ENCODE measurements at places on chromosomes 3 and 15. TPM values are rescaled to one million over a fixed set of nuclear protein-coding genes. Genes with fewer than 3 reads are reported as not detected.

DNA sequence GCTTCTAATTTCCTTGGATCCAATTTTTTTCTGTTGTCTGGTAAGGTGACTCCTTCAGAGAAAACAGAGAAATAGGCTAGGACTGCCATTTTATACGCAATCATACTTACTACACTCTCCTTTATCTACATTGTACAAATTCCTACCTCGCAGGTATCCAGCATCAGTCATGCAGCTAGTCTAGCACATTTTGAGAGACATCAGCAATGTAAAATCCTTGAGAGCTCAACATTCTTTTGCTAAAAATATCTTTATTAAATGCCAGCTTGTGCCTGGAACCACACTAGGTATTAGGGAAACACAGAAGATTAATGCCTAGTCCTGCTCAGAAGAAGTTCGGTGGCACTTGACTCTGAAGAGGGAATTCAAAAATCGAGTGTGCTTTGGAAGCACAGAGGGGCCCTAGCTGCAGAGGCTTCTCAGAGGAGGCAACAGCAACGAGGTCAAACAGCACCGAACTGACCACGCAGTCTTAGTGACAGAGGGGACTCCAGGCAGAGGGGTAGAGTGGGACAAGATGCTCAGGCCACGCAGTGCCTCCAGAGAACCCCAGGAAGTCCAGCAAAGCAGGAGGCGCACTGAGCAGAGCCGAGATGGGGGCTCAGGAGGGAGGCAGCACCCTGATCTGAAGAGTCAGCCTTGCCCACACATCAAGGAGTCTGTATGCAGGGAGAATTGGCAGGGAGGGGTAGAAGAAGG, 3.5 kb downstream of the FAM174B start:
- no peak for DNase-seq

DNA sequence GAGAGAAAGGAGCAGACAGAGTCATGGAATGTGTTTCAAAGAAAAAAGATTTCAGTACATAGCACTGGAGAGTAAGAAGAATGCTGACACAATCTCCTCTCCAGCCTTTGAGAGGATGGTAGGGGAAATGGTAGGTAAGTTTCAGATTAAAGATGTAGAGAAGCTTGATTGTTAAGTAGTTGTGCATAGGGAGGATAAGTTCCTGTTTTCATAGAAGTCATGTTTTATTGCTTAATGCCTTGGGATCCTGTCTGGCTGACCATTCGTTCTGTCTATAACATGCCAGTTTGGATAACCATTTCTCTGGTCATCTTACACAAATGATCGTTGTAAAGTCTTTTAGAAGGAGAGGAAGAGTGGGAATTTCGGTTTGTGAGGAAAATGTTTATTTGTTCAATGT, 95.7 kb upstream of the IGSF10 start:
- no peak for DNase-seq

The CASR gene
- not detected for total RNA-seq

The DAZL gene
- not detected for total RNA-seq

- peak; percentile 28 for DNase-seq
Measured at GRCh38 chr3:33490641-33491241, 50.5 kb upstream of the UBP1 start.

- DNase-seq: no peak
Measured at GRCh38 chr3:61790411-61790810, 229.0 kb downstream of the PTPRG start.

The IDH3A gene
- total RNA-seq: 47.2 TPM

GRCh38 chr15:90497376-90497775, 32.3 kb upstream of the CRTC3 start:
- DNase-seq: no peak

DNA sequence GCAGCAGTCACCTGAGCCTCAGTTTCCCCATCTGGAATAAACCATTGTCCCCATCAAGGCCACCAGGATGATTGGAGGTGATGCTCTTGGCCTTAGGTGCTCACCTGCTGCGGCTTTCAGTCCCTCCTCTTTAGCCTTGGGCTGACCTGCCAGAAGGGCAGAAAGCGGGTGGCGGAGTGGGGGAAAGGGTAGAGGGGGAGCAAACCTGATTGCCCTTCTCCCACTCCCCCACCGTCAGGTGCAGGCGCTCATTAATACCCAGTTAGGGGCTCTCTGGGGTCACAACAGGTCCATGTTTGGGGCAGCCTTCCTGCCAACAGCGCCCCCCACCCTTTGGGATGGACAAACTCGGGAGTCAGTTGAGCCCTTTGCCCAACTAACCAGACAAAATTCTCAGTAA, 50.5 kb downstream of the GRIP2 start:
- no peak for DNase-seq

GRCh38 chr15:81449836-81450474, 75.9 kb upstream of the TMC3 start:
- no peak for DNase-seq

DNA sequence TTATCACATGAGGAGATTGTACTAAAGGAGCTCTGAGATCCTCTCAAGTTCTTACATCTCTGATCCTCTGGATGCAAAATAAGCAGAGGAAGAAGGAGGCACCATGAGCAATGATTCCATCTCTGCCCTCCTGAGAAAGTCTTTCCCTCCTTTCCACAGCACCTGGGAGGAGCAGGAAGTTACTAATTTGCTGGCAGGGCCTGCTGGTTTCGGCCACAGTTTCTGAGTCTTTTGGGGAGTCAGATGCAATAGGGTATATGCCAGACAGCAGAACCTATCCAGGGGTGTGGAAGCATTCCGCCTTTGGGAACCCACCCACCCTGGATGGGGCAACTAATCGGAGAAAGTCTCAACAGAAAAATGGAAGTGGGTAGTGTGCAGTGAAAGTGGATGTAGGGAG, 38.5 kb upstream of the SPTSSB start:
- DNase-seq: no peak

The ZIC4 gene
- total RNA-seq: not detected

DNA sequence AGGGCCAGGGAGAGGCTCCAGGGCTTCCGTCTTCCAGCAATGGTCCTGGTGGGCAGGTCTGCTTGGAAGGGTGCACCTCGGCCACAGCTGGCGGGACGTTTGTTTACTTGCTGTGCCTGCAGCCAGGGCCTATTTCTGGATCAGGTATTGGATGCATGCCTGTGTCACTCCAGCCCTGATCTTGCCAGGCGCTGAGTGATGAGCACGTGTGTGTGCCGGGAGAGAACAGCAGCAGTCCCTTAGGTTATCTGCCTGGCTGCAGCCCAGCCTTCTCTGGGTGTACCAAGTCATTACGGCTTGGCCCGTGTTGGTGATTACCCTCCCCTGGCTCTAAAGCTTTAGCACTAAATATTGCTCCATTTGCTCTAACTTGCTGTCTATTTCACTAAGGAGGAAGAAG, 14.9 kb downstream of the CCDC32 start:
- no peak for DNase-seq

The CRABP1 gene
- not detected for total RNA-seq

- DNase-seq: no peak
Measured at GRCh38 chr3:54596087-54596486, 331.8 kb downstream of the LRTM1 start.

The CLCN2 gene
- 3.5 TPM for total RNA-seq

Data from renal cortical epithelial cell (primary cell).